Activated CD8-positive, alpha-beta memory T cell treated with anti-CD3 and anti-CD28 coated beads for 1 hour (primary cell): ENCODE measurements at places on chromosomes 12 and 14.

- no peak for DNase-seq
Measured at GRCh38 chr12:29455087-29455486, 42.4 kb downstream of the OVCH1 start.

DNA sequence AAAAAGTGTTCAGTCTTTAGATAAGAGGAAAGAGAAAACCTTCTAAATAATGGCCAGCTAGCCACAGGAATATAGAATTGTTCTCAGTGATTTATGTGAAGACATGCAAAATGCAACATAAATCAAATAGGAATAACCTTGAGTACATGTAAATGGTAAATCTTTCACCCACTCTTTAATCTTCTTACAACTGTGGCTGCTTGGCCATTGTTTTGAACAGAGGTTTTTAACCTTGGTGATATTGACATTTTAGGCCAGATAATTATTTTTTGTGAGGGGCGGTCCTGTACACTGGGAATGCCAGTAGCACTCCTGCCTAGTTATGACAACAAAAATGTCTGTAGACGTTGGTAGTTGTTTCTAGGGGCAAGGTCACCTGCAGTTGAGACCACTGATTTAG is 479.9 kb upstream of the NOVA1 start:
- DNase-seq = no peak

- DNase-seq = no peak
Measured at GRCh38 chr12:128843538-128843937, 9.7 kb upstream of the GLT1D1 start.

DNA sequence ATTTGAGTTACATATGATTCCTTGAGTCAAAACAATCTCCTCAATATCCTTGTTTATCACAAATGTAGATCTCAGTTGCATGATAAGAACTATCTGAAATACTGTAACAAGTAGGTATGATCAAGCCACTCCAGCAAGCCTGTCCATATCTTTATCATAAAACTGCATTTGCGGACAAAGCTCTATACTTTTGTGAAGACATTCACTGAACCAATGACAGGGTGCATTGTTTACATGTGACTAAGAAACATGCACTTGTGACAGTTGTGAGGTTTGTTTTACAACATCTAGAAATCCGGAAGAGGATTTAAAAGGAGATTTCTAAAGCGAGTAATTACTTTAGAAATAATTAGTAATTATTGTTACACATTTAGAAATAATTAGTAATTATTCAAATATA is 111.7 kb downstream of the PPP2R5E start:
- DNase-seq = no peak

- DNase-seq = no peak
Measured at GRCh38 chr12:24083838-24084237, 134.4 kb upstream of the SOX5 start.

GRCh38 chr12:8028267-8028666 is 4.2 kb upstream of the FOXJ2 start:
- DNase-seq = no peak
